Mesothelial cell of epicardium (in vitro differentiated cells): ENCODE measurements at places on chromosomes 12 and 14.

- no peak for DNase-seq
Observed at GRCh38 chr12:132583411-132583710, 27.0 kb downstream of the LRCOL1 start.

- no peak for DNase-seq
Observed at GRCh38 chr12:56258820-56259183, 618 bp upstream of the ANKRD52 start.

DNA sequence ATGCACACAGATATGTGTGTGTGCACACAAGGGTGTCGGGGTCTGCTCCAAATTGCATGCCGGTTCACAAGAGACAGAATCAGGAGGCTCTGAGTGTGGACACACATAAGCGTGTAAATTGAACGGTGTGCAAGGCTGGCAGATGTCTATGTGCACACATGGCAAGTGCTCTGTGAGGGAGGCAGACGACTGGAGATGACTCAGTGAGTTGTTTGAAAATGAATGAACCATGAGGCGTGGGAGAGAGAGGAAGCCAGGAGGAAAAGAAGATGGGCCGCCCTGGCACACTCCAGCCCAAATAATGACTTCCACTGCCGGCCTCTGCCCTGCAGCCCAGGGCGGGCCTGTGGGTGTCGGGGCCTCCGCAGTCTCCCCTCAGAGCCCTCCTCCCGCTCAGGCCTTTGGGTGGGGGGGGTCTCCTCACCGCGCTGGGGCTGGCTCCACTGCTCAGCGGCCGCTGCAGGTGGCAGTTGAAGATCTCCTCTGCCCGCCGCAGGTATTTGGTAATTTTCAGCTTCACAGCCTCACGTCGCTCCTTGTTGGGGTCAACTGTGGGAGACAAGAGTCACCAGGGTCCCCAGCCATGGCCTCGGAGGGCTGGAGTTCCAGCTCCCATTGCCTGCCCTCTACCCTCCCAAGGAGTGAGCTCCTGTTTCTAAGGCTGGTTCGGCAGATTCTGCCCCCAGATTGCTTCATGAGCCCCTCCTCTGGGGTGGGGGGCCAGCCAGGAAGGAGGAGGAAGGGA lies 3.5 kb downstream of the RPS6KL1 start:
- DNase-seq = no peak

DNA sequence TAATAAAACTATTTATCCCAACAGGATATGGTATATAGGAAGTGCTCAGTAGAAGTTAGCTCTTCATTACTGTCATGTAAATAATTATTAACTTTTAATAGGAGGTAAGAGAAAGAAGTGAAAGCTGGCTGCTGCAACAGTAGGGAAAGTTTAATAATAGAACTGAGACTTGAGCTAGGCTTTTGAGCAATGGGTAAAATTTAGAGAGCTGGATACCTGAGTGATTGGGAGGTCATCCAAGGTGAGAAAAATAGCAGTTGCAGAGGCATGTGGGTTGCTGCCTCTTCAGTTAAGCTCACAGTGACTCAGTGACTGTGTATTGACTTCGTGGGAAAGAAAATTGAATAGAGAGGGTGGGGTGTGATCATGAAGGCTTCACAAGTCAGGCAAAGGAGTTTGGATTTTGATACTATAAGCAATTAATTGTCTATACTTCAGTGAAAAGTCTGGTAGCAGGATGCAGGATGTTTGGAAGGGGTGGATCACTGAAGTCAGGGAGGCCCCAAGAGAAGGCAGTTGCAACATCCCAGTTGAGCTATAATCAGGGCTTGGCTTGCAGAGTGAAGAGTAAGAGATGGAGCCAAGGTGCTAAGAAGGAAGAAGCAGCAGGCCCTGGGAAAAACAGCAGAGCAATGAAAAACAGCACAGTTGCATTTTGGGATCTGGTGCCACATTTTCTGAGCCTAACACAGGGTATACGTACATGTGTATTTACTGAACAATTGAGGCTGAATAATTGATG lies 172.0 kb upstream of the FRMD6 start:
- DNase-seq = no peak

- DNase-seq = no peak
Observed at GRCh38 chr14:81234278-81234677, 13.5 kb upstream of the GTF2A1 start.

DNA sequence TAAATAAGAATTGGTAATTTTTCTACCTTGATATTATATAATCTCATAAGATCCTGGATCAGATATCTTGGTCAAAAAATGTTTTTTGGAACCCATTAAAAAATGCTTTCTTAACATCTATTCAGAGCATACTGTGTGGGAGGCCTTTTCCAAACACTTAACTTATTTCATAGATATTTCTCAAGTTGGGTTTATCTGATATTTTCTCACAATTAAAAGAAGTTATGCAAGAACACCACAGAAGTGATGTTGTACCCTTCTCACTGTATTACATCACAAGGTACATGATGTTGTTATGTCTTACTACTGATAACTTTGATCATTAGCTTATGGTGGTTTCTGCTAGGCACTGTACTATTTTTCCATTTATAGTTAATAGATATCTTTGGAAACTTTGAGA lies 23.4 kb upstream of the PRPF39 start:
- no peak for DNase-seq

DNA sequence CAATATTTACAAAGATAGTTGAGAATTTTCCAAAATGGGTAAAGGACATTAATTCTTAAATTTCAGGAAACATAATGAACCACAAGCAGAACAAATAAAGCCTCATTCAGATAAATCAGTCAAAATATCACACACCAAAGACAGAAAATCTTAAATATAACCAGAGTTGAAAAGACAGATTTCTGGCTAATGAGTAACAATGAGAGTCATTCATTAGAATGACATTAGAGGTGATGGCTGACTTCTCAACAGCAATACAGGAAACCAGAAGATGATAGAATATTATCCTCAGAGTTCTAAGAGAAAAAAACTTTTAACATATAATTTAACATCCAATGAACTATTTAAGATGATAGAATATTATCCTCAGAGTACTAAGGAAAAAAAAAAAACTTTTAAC lies 124.2 kb downstream of the DENND5B start:
- DNase-seq = no peak

GRCh38 chr14:60652674-60653651 lies 3.7 kb upstream of the SIX1 start:
- no peak for DNase-seq

- DNase-seq = no peak
Observed at GRCh38 chr14:23694085-23694948, 58.2 kb downstream of the DHRS2 start.

DNA sequence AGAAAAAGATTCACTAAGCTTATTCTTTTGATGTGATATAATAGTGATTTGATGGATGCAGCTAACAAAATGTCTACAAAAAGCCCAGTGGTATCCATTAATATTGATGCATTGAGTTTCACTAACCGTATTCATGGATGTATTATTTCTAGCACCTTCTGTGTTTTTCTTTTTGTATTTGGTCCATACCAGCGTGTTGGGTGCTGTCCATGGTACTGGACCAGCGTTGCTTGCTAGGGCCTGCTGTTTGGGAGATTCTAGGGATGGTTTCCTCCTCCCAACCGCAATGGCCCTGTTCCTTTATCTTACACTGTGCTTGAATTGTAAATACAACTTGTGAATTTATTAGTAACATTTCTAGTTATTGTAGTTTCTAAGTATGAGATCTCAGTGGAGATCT lies 31.7 kb downstream of the ANO4 start:
- peak; percentile 81 for DNase-seq

GRCh38 chr12:79547044-79547734 lies 143.6 kb downstream of the PAWR start:
- DNase-seq = no peak

DNA sequence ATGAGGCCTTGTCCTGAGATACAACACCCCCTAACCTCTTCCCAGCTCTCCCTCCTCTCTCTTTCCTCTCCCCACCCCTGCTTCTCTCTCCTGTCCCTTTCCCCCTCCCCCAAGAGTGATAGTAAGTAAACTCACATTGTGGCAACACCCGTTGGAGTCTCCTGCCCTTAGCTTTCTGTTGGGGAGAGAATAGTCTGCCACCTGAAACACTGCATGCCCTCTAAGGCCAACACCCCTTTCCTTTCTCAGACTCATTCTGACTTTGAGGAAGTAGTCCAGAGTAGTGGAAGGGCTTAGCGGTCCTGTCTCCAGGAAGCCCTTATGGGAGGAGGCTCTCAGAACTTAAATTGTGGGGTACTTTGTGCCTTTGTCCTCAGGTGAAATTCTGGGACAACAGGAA lies 95.2 kb downstream of the PRKCH start:
- DNase-seq = no peak

GRCh38 chr14:88297306-88297705 lies 25.8 kb downstream of the KCNK10 start:
- no peak for DNase-seq

DNA sequence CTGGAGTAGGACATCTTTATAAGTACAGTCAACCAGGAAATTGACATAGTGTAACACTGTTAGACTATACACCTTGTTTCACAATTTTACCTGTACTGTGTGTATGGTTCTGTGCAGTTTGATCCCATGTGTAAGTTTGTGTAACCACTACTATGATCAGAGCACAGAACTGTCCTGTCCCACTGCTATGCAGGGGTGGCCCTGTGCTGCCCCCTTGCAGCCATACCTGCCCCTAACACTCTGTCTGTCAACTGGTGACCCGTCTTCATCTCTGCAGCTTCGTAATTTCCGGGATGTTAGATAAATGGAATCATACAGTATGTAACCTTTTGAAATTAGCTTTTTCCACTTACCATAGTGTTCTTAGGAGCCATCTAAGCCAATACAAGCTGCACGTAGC lies 58.7 kb upstream of the RD3L start:
- no peak for DNase-seq

GRCh38 chr12:57887631-57888408 lies 41.3 kb upstream of the CTDSP2 start:
- no peak for DNase-seq

GRCh38 chr14:57909626-57910025 lies 43.7 kb upstream of the SLC35F4 start:
- no peak for DNase-seq

GRCh38 chr14:93994919-93995682 lies 2.0 kb upstream of the CCDC197 start:
- DNase-seq = no peak

- DNase-seq = no peak
Observed at GRCh38 chr14:67358924-67359774, 455 bp downstream of the ATP6V1D start.

GRCh38 chr14:43872222-43872621 lies 634.9 kb downstream of the FSCB start:
- no peak for DNase-seq
